ENCODE measurements at places on chromosomes 3 and 15.

DNA sequence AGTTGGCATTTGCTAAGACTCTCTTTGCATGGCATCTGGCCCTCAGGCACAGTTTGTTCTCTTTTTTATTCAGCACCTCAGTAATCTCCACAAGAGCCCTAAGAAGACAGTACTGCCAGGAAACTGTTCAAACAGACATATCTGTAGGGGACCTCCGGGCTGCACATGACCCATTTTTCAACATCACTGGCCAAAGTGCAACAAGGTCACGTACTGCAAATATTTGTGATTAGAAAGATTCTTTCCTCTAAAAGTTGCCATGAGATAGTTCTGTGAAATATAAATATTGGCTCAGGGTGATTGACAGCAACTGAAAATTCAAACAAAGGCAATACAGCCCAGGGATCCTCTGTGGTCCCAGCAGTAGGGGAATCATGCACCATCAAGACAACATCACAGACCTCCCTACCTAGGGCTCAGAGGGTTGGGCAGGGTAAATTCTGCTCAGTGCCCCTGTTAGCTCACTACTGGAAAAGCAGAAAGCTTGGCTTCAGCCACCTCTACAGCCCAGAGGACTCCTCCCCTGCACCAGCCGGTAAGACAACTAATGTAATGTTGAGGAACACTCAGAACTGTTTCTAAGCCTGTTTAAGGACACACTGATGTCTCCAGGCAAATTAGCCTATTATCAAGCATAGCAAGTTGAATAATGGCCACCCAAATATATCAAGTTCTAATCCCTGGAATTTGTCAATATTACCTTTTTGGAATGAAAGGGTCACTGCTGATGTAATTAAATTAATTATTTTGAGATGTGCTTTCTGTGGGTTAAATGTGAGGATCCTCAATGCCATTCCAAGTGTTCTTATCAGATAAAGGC lies 117.4 kb upstream of the LPP start:
- DNase-seq: no peak

- no peak for DNase-seq
Measured at GRCh38 chr15:70093070-70093469, 4.6 kb downstream of the TLE3 start.

DNA sequence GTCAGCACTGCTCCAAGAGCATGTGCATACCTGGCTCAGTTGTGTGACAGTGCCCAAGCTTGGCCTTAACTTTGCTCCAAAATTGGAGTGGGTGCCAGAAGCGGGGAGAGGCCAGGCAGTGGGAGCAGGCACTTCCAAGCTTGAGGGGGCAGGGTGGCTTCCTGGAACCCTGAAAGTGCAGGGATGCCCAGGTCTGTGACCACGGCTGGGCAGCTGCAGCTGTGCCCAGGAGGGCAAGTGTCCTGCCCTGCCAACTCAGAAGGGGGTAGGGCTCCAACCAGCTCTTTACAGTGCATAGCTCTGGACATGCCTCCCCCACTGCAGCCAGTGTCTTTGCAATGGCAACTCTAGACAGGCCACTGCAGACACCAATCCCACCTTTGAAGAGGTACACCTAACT lies 478.6 kb downstream of the OTOL1 start:
- no peak for DNase-seq

DNA sequence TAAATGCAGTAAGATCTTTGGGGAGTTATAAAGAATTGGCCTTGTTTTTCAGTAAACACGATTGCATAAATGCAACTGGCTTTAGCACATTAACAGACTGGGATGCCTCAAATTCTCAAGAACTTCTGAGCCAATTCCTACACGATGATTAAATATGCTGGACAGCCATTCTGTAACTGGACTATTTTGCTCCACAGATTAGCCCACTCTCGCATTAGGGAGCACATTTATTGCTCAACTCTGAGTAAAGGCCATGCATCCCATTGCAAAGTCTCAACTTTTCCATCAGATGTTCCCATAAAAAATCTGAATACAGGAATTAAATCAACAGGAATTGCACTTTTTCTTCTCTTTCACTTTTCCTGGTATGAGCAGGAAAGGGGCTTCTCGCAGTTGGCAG lies 66.7 kb upstream of the PRICKLE2 start:
- DNase-seq: no peak

GRCh38 chr3:190180268-190180667 lies 59.6 kb upstream of the P3H2 start:
- no peak for DNase-seq

DNA sequence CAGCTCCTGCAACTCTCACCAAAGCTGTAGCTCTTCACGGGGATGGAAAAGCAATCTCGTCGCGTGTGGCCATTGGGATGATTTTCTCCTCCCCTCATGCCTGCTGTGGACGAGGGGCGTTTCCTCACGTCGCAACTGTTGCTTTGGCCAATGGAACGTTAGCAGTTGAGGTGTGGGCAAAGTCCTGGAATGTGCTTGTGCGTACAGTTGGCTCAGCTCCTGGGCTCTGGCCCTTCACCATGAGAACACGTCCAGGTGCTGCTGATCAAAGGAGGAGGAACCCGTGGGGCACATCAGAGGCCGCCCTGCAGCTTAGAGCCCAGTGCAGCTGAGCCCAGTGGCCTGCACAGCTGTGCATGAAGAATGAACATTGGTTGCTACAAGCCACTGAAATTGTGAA lies 186.1 kb downstream of the TJP1 start:
- DNase-seq: no peak

- DNase-seq: peak; percentile 65
Measured at GRCh38 chr15:80173022-80173759, 20.4 kb downstream of the FAH start.

DNA sequence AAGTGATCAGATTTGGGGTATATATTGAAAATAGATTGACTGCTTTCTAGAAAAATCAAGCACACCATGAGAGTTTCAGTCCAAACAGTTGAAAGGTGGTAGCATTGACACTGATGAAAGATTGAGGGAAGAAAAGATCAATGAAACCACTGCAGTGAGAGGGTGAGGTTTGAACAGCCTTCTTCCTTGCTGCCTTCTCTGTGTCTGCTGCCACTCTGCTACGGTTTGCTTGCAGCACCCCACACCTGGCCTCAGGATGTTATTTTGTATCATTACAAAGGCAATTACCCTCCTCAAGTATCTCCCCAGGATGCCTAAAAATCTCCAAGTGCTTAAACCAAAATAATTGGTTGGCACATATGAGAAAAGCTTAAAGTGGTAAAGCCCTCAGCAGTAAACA lies 683.6 kb upstream of the ARPP21 start:
- DNase-seq: no peak

- DNase-seq: no peak
Measured at GRCh38 chr3:123154020-123154985, 47.4 kb upstream of the SEC22A start.

GRCh38 chr3:72185549-72186399 lies 400.8 kb upstream of the PROK2 start:
- no peak for DNase-seq

GRCh38 chr3:52216585-52217408 lies 8.6 kb downstream of the TLR9 start:
- peak; percentile 74 for DNase-seq

DNA sequence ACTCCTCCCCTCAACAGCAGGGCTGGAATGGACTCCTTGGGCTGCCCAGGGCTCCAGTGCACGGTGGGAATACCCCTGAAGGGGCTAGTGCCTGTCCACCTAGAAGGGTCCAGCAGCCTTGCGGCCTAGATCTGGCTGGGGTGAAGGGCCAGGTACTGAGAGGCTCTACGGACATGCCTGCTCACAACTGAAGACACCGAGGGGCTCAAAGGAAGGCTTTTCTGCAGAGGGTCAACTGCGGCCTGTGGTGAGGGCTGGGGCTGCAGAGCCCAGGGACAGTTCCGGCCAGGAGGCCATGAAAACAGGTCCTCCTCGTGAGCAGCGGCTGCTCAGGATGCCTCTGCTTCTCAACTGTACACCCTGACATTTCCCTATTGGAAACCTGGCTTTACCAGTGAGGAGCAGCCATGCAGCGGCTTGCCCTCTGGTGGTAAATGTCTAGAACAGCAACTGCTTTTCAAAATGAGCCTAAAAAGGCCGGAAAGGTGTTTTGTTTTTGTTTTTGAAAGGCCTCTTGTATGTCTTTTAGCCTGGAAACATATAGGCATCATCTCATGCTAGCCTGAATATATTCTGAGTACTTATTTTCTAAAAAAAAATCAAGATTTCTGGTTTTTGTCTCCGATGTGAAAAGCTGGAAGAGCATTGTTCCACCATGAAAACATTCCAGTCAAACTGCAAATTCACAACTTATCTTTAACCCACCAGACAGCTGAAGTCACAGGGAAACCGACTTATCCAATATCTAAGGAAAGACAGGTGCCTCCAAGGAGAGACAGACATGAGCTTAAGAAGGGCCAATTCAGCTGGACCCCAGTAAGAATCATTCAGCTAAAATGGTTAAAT lies 163.4 kb downstream of the KLF13 start:
- DNase-seq: peak; percentile 56

DNA sequence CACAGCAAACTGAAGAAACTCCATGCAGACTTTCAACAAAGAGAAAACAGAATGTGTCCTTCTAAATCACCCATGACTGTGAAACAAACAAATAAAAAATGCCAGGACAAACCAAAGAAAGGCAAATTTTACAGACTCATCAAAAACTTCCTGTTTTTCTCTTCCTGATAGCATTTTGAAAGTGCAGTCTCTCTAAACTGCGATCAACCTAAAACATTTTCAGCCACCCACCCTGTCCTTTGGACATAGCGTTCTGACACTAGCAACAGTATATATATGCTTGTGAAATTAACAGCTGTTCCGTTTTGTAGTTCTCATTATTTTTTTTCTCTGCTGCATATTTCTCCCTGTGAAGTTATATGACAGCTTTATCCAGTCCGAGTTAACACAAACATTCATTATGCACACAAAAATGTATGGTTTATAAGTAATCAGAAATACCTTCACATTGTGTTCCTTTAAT lies 151.7 kb downstream of the FBN1 start:
- no peak for DNase-seq

- DNase-seq: no peak
Measured at GRCh38 chr15:32884146-32884545, 166.3 kb downstream of the GREM1 start.

GRCh38 chr3:148866261-148866660 lies 1.2 kb downstream of the CPA3 start:
- no peak for DNase-seq

GRCh38 chr3:132255041-132255745 lies 62.0 kb upstream of the ACP3 start:
- DNase-seq: no peak

DNA sequence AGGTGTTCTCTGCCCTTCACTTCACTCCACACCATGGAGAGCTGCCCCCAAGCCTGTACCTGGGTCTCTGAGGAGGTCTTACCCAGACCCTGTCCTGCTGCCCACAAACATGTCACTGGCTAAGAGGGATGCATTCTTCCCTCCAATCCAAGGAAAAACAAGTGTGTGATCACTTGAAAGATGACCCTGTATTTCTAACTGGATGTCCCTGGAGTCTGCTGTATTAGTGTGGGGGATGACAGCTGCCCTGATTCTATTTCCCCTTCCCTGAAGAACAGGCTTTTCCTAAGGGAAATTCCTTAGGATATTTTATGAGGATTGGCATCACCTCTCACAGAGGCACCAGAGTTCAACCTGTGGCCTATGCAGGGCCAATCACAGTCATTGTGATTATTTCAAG lies 55.0 kb upstream of the GATA2 start:
- no peak for DNase-seq

DNA sequence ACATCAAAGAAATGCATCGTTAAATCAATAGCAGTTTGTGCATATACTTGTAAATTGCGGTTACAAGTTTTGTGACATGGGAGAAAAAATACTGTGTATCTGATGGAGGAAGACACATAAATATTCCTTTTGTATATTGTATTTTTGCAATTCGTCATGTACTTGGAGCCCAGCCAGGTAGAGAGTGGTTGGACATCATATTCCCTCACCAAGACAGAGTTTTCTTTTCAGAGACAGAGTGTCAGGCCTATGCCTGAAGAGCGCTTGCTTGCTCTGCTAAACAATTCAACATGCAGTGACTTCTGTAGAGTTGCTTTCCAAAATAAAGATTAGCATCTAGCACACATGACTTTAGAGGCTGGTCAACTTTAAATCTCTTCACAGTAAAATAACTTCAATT lies 24.8 kb upstream of the MEIS2 start:
- no peak for DNase-seq

DNA sequence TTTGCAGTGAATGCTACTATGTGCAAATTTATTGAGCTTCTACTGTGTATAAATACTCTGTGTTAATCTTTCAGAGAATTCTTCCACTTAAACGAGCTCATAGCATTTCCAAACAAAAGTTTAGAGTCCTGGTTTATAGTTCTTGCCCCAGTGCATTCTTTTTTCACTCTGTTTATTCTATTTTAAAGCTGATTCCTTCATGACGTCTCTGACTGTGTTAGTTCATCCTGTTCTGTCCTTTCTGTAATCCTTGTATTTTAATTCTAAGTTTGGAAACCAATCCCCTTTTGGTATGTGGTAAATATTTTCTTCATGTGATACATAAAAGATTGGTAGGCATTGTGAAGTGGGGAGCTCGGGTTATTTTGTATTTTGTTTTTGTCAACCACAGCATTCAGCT lies 18.7 kb downstream of the P2RY14 start:
- DNase-seq: no peak

GRCh38 chr3:31142139-31142538 lies 247.7 kb upstream of the GADL1 start:
- no peak for DNase-seq

DNA sequence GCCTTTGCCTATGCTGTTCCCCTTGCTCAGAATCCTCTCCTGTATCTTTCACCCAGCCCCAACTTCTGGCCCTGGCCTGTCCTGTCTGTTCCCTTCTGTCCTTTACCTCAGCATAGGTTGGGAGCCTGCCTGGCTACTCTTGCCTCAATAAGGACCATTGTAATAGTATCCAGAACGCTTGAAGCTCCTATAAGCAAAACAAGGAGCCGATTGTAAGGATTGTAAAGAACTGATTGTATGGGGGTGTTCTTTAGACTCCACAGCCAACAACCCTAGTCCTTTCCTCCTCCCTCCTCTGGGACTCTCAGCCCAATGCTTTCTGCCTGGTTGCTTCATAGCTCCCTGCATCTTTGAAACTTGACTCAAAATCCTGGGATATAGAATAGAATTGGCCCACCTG lies 18.7 kb upstream of the RAD54L2 start:
- no peak for DNase-seq

- no peak for DNase-seq
Measured at GRCh38 chr3:186965141-186965879, 35.0 kb downstream of the ST6GAL1 start.

DNA sequence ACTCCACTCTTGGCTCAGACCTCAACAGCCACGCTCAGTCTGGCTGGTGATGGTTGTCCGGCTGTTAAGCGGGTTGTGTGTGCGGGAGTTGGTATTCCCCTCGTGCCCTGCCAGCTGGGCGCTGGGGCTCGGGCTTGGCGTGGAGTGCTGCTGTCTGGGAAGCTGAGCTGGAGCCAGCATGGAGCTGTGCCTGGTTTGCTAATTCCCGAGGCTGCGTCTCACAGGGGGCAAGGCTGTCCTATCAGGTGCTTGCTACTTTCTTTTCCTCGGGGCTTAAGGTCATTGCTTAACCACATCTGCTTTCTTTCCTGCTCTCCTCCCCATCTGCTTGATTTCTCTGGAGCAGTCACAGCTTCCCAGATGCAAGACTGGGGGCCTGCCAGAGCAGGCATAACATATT lies 29.9 kb downstream of the PDIA5 start:
- DNase-seq: peak; percentile 86

- DNase-seq: no peak
Measured at GRCh38 chr3:124144035-124144814, 152.3 kb upstream of the ROPN1 start.

- DNase-seq: no peak
Measured at GRCh38 chr3:177126015-177126773, 71.1 kb downstream of the TBL1XR1 start.
